ENCODE measurements at places on chromosomes 16 and 17.

GRCh38 chr16:52318302-52319009 is 228.5 kb downstream of the TOX3 start:
- peak; percentile 3 for DNase-seq

DNA sequence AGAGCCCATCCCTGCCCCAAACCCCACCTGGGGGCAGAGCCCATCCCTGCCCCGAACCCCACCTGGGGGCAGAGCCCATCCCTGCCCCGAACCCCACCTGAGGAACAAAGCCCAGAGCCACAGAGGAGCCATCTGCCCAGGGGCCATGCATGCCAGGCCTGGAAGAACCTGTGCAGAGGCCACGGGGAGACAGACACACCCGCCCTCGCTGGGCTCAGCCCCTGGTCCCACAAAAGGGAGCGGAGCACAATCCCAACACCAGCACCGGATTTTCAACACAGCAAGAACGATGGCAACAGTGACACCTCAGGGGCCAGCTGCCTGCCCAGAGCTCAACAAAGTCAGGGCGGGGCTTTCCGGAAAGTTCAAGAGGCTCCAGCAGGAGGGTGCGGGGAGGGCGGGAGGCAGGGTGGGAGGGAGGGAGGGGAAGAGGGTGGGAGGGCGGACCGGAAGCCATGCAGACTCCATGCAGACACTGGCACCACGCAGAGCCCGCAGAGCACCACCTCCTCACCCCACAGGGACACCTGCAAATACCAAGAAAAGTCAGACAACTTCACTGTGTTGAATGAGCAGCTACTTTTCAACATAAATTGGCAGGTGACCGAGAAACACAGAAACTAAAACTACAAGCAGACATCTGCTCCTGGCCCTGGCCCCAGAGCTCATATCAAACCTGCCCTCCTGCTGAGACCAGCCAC is 27.9 kb upstream of the C16orf95 start:
- no peak for DNase-seq

GRCh38 chr17:31549121-31549524 is 157.6 kb downstream of the RAB11FIP4 start:
- no peak for DNase-seq

- DNase-seq = no peak
Measured at GRCh38 chr17:15256689-15257088, 8.4 kb downstream of the PMP22 start.

GRCh38 chr17:74680941-74681340 is 31.8 kb downstream of the CD300LF start:
- no peak for DNase-seq

DNA sequence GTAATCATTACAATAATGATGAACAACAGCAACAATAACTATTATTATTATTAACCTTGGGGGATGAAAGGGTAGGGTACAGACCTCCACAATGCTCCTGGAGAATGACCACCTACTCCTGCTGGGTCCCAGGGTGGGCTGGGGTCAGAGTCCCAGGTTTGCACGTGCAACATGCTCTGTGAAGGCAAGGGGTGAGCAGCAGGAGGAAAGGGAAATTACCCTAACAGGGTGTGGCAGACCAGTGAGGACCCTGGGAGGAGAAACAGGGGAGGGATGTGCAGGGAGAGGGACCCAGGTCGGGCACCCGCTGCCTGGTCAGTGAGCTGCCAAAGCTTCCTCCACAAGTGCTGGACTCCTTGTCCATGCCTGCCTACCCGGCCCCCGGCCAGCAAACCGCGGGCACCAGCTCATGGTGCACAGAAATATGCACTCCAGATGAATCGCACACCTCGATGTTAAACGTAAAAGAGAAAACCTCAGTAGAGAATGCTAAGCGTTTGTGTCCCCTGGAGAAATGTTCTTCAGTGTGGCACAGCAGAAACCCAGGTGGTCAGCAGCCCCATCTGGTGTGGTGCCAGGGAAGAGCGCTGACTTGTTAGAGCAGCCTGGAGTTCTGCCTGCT is 767.1 kb downstream of the KCNJ18 start:
- DNase-seq = no peak

DNA sequence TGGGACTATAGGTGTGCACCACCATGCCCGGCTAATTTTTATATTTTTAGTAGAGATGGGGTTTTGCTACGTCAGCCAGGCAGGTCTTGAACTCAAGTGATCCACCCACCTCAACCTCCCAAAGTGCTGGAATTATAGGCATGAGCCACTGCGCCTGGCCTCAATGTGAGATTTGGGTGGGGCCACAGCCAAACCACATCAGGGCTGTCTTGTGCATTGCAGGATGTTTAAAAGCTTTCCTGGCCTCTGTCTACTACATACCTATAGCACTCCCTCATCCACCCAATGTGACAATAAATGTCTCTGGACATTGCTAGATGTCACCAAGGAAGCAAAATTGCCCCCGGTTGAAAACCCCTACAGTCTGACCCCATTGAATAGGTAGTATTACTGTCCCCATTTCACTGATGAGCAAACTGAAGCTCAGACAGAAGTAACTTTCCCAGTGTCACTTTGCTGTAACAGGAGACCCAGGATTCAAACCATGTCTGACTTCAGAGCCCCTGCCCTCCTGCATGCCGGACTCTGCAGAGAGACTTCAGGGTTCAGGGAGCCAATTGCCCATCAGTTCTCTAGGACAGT is 3.6 kb upstream of the MAP3K14 start:
- no peak for DNase-seq
